ENCODE measurements at places on chromosomes 16 and 17. TPM values are rescaled to one million over a fixed set of nuclear protein-coding genes. Genes with fewer than 3 reads are reported as not detected.
A peak's percentile ranks its signal among the peaks of the same experiment; 100 is the strongest.

GRAP gene
- total RNA-seq: 2.1 TPM

SHISA6 gene
- 1.4 TPM for total RNA-seq

QRICH2 gene
- 12.3 TPM for total RNA-seq

NPIPA8 gene
- total RNA-seq: 0.65 TPM

SLC35G6 gene
- total RNA-seq: not detected

SNAI3 gene
- not detected for total RNA-seq

CTRB1 gene
- total RNA-seq: not detected

IL34 gene
- 0.16 TPM for total RNA-seq

CRYBA1 gene
- total RNA-seq: 2.4 TPM

XAF1 gene
- total RNA-seq: not detected

- no peak for DNase-seq
Observed at GRCh38 chr16:23222929-23223328, 40.4 kb downstream of the SCNN1G start.

GRCh38 chr17:44733753-44734152, 25.0 kb upstream of the ADAM11 start:
- no peak for DNase-seq

- no peak for DNase-seq
Observed at GRCh38 chr16:2013527-2013926, 3.9 kb upstream of the ZNF598 start.

DNA sequence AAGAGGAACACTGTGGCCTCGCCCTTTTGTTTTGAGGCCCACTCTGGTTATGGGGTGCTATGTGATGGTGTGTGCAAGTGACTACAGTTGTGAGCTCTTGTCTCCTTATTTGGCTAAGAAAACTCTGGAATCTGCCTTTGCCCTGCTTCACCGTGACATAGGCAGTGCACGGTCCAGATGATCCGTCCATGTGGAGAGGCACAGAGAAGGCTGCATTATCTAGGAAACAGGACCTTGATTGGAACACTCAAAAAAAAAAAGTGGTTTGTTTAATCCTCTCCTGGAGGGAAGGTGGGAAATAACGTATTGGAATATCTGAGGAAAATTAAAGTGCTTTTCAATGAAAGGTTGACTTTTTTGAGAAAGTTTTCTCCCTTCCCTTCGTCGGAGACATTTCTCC, 233.3 kb downstream of the CHD9NB start:
- no peak for DNase-seq

GRCh38 chr17:3738562-3739295, 15.0 kb downstream of the HASPIN start:
- no peak for DNase-seq

GRCh38 chr17:36463916-36464764, 22.3 kb upstream of the ZNHIT3 start:
- peak; percentile 73 for DNase-seq

Measured in neural crest cell (in vitro differentiated cells).